ENCODE measurements at places on chromosomes 4 and X.
A peak's percentile ranks its signal among the peaks of the same experiment; 100 is the strongest.

GRCh38 chrX:153333821-153334653 lies at the start of gene ZNF275:
Gene ZNF275, plus strand, starts transcription at chrX:153334153. Its CDS starts 2,527 bp downstream, at chrX:153336680.
- DNase-seq, result peak; percentile 70

GRCh38 chr4:16027626-16028025 lies 56.2 kb downstream of the PROM1 start:
- DNase-seq, result no peak

DNA sequence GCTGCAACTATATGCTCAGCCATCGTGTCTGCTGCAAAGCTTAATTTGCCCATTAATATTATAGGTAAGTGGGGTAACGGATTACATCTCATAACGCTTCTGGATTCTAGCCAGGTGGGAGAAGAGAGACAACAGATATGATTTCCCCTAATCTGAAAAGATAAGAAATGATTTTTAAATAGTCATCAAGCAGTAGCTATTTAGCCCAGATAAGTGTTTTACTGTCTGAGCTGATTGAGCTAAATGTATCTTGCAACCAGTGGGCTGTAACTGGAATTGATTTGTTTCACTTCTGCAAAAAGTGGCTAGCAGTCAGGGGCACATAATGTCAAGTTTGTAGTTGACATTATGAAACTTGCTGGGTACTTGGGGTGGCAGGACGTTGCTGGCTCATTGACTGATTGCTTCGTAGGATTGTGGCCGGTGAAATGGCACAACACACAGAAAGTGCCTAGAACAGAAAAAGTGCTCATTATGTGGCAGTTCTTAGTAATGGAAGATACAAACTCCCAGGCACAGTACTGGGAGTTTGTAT lies 18.5 kb downstream of the LAP3 start:
- DNase-seq, result no peak

DNA sequence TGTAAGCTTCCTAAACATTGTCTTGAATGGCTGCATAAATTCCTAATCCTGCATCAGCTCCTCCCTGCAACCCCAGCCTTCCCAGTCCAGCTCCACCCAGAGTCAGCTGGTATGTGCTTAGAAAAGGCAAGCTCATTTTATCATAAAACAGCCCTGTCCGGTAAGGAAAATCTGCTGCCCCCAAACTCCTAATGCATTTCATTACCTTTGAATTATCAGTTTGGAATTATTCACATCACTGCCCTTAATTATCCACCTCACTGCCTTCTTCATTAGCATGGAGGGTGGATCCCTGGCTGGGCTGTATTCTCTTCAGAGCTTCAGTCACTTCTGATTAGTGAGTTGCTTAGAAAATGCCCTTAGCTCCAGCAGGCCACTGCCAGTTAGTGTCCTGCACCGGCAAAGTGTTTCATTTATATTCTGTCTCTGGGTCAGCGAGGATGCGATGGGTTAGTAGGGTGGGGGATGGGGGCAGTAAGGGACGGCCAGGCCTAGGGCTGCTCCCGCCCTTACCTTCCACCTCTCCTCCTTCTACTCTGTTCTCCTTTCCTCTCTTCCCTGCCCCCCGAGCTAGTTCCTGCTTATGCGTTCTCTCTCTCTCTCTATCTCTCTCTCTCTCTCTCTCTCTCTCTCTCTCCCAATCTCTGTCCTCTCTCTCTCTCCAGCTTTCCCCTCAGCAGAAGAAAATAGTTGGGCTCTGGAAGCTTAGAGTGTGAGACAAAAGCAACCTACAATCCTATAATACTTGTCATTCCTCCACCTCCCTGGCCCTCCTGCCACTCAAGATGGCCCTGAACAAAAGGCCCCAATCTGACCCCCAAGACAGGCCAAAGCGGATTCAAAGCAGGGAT lies 174.8 kb upstream of the KLF3 start:
- DNase-seq, result no peak

DNA sequence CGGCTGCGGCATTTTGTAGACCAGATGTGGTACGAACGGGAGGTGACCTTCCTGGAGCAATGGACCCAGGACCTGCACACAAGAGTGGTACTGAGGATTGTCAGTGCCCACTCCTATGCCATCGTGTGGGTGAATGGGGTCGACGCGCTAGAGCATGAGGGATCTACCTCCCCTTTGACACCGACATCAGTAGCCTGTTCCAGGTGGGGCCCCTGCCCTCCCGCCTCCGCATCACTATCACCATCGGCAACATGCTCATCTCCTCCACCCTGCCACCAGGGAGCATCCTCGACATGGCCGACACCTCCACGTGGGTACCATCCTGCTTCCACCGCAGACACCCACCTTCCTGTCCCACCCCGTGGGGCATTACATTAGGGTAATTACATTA lies 46.2 kb downstream of the SMARCA5 start:
- no peak for DNase-seq

DNA sequence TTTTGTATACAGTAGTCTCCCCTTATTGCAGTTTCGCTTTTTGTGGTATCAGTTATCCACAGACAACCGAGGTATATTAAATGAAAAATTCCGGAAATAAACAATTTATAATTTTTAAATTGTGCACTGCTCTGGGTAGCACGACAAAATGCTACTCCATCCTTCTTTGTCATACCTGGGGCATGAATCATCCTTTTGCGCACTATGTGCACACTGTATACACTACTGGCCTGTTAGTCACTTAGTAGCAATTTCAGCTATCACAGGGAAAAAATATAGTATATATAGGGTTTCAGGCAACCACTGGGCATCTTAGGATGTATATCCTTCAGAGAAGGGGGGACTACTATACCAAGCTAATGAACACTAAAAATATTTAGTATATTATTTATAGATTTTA lies 198.8 kb upstream of the FAT4 start:
- DNase-seq, result peak; percentile 76

DNA sequence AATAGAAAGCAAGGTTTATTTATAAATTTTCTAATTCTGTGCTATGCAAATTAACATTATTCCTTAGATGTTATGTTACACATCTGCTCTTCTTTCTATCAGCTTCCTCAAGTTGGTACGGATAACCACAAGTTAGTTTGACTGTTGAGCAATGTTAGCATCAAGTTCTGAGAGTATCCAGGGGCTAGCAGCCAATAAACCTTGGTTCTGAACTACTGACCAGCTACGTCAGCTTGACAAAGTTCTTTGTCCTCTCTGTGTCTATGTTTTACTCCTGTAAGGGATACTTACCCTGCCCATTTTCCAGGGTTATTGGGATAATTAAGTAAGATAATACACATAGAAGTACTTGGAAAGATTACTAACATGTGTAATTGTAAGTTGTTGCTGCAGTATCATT lies 8.1 kb upstream of the TEX13A start:
- no peak for DNase-seq

DNA sequence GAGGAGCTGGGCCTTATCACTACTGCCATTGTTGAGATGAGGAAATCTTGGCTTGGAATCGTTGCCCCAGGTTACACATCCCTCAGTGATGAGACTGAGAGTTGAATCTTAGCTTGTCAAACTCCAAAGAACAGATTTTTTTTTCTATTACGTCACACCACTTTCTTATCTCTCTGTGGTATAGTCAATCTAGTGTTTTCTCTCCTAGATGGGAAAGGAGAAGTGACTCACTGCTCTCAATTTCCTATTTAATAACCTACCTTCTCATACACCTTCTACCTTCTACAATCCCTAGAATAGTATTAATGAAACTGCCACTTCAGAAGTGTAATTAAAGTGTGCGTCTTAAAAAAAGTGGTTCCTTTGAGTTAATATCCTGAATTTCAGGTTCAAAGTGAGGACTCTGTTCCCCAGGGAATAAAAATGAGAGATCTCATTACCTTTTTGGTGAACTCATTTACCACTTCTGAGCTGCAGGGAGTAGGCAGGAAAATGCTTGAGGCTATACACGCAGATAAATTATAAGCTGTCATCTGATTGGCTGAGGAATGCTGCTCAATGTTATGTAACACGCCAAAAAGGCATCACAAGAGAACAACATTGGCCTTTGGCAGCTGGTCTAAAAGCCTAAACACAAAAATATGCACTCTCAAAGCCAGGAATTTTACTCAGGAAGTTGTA lies 59.3 kb downstream of the MAD2L1 start:
- peak; percentile 98 for DNase-seq

GRCh38 chr4:2412534-2412884 lies 5.9 kb downstream of the ZFYVE28 start:
- no peak for DNase-seq

DNA sequence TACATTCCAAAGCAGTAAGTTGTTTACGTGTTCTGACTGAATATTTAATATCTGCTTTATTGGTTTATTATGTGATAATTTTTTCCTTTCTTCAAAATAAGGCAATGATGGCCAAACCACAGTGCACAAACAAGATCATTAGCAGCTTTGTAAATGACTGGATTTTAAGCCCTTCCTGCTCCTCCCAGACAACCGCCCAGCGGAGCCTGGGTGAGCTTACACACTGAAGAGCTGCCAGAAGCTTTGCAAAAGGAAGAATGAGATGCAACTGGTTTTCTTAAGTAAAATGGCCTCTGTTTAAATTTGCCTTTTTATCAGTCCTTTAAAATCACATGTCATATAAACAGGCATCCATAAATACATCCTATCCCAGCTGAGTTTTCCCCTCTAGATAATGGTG lies 52.2 kb downstream of the SPARCL1 start:
- no peak for DNase-seq

GRCh38 chr4:185346975-185347601 lies 48.6 kb downstream of the LRP2BP start:
- DNase-seq, result peak; percentile 71

GRCh38 chr4:30808276-30808675 lies 88.1 kb downstream of the PCDH7 start:
- DNase-seq, result no peak

GRCh38 chrX:2314831-2315365 lies 185.9 kb downstream of the DHRSX start:
- no peak for DNase-seq

DNA sequence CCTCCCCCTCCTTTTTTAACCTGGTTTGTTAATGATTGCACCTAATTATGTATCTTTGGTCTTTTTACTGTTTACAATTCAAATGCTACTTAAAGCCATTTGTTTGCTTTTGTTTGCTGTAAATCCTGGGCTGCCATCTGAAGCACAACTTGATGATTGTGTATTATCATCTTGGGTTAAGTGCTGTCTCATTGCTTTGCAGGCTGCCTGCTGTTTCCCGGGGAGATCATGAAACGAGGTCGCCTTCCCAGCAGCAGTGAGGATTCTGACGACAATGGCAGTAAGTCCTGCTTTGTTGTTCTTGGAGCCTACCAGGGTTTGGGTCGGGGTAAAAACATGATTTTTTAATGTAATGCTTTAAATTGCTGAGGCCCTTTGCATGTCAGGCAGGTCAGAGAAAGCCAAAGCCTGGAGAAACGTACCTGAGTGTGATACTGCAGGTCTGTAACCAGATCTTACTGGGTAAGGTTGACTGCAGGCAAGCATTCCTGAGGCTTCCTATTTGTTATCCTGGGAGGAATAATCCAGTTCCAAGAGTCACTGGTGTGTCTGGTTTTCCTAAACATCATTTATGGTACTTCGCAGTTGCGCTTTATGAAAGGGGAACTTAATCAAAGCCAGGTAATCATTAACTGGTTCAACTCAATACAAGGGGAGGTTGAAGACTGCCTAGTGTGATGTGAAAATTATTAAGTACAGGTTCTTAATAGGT lies 22.2 kb downstream of the JADE1 start:
- DNase-seq, result no peak

GRCh38 chr4:116343809-116344208 lies 741.6 kb downstream of the TRAM1L1 start:
- DNase-seq, result no peak
